ENCODE measurements at places on chromosomes 7 and 10.

DNA sequence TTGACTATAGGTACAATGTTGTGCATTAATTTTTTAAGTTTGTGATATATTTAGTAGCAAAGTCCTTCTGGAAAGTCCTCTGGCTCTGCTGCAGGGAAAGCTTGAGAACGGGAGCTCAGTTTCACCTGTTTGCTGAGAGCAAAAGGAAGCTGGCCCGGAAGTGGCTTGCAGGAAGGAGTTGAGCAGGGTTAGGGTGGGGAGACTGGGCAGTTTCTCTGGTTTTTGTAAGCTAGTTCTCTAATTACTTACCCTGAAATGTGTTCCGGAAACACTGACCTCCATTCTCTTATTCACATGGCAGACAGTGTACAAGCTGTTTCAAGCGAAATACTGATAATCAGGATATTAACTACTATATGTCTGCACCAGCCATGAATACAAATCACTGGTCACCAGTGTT is 22.3 kb downstream of the MAP3K8 start:
- DNase-seq, result peak; percentile 39

- no peak for DNase-seq
Observed at GRCh38 chr10:6279540-6280267, 77.0 kb downstream of the PFKFB3 start.

DNA sequence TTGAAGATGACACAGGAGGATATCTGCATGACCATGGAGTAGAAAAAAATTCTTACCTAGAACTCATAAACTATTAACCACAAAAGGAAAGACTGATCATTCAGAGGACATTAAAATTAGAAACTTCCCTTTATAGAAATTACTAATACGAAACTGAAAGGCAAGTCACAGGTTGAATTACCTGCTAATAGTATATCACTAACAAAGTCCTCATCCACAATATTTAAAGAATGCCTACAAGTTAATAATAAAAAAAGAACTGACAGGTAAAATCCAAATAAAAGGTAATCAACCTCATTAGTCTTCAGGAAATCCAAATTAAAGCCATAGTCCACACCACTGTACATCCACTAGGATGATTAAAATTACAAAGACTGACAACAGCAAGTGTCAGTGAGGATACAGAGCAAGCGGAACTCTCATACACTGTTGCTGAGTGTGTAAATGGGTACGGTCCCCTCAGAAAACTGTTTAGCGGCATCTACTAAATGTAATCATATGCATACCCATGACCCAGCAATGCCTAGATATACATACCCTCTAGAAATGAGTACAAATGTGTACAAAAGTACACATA is 71.2 kb downstream of the ARHGAP21 start:
- DNase-seq, result no peak

DNA sequence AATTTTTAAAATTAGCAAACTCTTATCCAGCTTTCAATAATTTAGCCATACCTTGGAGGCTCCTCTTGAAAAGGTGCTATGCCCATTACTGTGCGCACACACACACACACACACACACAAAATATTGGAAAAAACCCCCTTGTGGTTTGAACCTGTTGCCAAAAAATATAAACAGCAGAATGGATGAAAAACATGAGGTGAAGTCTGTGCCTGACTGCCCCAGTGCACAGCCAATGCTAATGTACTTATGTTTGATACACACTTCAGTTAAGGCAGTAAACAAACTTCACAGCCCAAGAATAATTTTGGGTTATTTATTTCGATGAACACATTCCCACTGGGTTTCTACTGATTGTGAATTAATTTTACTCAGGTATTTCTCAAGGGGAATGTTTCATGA is 113.2 kb upstream of the SEM1 start:
- DNase-seq, result no peak

- DNase-seq, result no peak
Observed at GRCh38 chr7:23462846-23463245, 7.4 kb downstream of the IGF2BP3 start.

DNA sequence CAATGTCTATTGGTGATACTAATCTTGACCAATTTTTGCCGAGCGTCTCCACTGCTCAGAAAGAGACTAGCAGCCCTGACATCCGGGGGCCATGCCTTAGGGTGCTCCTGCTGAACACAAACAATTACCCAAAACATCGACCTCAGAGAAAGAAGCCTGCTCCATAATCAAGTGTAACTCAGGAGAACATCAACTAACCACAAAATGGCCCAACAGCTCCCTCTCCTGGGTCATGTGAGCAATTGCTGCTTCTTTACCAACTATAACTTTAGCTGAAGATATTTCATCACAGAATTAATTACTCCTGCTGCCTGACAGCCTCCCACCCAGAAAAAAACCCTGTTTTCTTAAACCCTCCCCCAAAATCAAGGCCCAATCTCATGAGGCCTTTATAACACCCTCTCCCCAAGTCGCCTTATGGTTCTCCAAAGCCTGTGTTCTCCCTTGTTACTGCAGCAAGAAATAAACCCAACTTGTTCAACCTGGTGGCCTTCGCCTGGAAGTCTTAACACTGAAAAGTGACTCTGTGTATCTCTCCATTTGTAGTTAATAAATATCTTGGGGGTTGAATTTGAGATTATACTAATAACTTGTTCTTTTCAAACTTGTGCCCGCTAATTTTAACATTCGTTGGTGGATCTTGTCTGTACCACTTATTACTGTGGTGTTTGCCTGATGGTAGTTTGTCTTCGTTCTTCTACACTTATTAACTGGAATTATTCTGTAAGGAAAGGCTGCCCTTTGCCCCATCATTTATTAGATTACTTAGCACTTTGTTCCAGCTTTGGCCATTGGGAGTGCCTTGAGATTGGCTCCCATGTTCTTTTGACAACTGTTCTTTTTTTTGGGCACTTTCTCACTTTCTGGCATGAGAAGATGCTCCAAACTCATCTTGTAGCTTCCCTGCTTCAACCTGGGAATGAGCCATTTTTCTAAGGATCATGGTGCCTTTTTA is 21.2 kb upstream of the RAMP3 start:
- DNase-seq, result peak; percentile 77

DNA sequence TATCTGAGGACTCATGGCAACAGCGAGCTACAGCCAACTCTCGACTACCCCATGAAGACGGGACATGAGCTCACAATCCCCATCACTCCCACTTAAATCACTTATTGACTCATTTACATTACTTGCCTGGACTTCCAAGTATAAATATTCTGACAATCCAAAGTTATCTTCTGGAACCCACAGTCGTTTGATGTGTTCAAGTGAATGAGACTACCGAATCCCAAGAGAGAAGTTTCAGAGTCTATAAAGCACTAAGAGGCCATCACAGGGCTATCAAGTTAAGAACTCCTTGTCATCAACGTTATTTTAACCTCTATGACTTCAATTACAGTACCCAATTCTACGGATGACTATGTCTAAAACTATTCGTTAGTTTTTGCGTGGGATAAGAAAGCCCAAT is 11.5 kb upstream of the ANAPC16 start:
- no peak for DNase-seq

- no peak for DNase-seq
Observed at GRCh38 chr7:84506151-84506550, 311.6 kb upstream of the SEMA3A start.

DNA sequence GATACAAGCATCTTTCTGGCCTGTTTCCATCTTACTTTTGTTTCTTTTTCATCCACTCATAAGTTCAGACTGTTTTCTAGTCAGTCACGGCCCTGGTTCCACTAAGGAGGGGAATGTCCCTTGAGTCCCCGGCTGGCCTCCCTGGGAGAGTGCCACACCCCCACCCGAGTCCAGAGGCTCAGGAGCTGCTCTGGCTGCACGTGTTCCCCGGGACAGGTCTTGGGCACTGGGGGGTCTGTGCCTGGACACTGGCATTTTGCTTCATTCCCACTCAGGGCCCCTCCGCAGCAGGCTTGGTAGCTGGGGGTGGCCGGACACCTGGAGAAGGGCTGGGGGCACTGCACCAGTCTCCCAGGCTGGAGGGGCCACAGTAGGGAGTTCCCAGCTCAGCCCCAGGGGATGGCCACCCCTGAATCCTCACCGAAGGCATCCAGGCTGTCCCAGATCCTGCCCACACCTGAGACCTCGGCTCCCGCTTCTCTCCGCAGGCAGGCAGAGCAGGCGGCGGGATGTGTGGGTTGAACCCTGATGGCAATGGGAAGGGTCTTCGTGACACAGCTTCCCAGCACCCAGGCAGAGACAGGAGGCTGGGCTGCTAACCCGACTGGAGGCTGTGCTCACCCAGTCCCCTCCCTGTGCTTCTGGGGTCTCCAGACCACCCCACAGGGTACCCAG is 92.3 kb downstream of the BMS1 start:
- no peak for DNase-seq

- DNase-seq, result peak; percentile 97
Observed at GRCh38 chr7:66740302-66740979, at the start of gene RABGEF1. Gene RABGEF1, plus strand, starts transcription at chr7:66740733. Its CDS starts 31,167 bp downstream, at chr7:66771900.

GRCh38 chr7:1532456-1533254 is 2.2 kb downstream of the MAFK start:
- peak; percentile 63 for DNase-seq

GRCh38 chr7:2952316-2952715 is 91.4 kb downstream of the CARD11 start:
- no peak for DNase-seq

GRCh38 chr7:24591152-24591551 is 17.9 kb downstream of the PALS2 start:
- DNase-seq, result no peak

GRCh38 chr10:77562742-77563141 is 74.9 kb downstream of the KCNMA1 start:
- no peak for DNase-seq

DNA sequence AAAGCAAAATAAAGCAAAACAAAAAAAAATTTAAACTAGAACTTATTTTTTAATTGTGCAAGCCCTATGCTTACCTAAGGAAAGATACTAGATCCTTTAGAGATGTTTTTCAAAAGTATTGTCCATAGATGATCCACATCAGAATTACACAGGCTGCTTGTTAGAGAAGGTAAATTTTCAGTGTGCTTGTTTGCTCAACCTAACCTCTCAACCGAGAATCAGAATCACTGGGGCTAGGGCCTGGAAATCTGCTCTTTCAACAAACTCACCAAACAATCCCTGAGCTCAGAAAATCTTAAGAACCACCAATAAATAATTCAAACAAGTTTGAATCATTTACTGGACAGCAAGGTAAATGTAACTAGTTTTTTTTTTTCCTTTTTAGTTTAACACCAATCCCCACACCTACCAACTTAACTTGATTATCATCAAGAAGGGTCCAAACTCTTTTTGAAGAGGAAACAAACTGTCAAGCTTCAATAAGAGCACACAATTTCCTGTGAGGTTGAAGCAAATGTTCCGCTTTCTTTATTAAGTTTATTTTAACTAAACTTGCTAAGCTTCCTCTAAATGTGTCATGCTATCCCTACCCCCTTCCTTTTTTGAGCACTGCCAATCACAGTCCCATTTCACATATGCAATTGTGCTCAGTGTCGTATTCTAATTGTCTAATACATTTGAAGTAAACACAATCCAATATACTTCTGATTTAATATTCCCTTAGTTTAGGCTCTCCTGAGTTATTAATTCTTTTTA is 7.4 kb upstream of the TSPAN33 start:
- DNase-seq, result peak; percentile 11

DNA sequence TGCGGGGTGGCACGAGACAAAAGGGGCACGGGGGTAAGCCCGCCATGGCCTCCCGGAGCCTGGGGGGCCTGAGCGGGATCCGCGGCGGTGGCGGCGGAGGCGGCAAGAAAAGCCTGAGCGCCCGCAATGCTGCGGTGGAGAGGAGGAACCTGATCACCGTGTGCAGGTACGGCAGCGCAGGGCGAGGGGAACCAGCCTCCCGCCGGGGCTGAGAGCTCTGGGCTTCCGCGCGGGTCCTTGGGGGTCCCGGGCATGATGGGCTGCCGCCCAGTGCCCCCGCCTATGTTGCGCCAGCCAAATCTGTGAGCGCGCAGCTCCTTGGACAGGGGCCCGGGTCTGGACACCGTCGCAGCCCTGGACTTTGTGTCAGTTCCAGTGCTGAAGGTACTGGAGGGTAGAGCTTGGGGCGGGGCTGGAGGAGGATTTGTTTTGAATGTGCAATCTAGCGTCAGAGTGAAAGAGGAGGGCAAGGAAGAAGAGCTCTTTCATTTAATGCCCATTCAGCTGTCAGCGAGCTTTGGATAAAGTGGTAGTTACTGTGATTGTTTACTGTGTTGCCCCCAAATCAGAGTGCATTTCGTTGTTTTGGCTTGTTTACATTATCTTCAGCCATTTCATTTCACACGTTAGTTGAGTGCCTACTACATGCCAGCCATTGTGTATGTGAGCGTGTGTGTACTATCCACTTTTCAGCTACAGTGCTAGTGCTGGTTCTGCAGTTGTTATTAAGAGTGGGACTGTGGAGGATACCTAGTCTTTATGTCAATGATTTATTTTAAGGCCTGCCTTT is 777 bp downstream of the RUNDC3B start:
- peak; percentile 6 for DNase-seq
